ENCODE measurements at places on chromosomes 2 and 18.
A peak's percentile ranks its signal among the peaks of the same experiment; 100 is the strongest.

- DNase-seq: no peak
Observed at GRCh38 chr18:58051765-58052460, 7.9 kb downstream of the NEDD4L start.

DNA sequence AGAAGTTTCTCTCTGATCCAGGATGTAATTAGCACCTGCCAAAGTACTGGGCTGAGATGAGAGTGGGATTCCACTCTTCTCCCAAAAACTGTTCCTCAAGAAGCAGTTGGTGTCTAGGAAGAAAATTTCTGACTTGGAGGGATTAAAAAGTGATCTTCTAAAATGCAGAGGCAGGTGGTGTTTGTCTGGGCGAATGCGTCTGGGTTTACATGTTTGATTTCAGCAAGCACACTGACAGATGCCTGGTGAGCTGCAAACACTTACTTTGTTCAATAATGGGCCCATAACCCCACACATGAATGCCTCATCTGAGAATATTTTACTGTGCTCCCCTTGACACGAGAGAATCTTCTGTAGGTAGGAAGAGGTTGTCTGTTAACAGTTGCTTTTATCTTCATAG lies 24.3 kb upstream of the KCNF1 start:
- DNase-seq: no peak

DNA sequence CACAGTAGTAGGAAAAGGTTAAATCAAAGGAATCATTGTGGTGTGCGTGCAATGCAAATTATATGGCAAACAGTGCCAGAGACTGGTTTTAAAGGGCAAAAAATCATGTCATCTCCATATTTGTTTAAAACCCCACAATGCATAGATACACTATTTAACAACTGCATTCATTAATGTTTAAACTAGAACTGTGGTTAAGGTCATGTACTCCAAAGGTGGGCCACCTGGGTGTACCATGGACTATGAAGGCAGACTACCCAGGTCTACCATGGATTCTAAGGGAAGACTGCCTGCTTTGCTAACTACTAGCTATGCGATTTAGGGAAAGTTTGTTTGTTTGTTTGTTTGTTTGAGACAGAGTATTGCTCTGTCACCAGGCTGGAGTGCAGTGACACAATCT lies 356.3 kb downstream of the ZEB2 start:
- peak; percentile 55 for DNase-seq

DNA sequence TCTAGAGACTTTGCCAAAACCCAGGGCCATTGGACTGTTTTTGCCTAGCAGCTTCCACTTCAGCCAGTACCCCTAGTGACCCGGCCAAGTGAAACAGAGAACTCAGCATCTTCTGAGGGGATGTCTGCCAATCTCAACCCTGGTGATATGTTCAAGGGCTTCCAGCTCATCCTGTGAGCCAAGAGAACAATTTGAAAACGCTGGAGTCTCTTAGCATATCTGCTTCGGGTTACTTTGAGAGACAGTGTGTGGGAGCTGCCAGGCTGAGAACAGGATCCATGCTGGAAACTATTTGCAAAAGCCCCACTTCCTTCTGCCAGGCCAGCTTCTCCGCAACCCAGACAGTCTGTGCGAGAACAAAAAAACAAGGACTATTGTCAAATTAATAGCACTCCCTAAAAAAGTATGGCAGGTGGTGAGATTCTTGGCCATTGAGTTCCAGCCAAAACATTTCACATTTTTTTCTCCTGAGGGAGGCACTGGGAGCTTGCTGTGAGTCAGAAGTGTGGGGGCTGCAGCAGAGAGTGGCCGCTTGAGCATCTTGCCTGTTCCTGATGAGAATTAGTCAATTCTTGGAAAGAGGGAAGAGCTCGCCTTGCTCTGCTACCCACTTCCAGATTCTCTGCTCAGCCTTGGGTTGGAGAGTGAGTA lies 395.6 kb upstream of the TRIB2 start:
- no peak for DNase-seq

DNA sequence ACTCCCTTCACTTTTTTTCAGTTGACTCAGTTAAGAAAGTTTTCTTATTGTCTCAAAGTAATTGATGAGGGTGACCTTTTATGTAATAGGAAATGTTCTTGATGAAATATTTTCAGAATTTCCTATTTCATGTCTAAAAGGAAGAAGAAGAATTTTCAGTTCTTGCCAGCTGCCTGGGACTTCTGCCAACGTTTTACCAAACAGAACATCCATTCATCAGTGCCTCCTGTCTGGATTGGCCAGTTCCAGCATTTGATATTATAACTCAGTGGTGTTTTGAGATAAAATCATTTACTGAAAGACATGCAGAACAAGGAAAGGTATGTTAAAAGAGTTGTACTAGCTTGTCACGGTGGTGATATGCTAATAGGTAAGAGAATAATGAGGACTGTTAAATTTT lies 104.7 kb upstream of the MYO3B start:
- no peak for DNase-seq

DNA sequence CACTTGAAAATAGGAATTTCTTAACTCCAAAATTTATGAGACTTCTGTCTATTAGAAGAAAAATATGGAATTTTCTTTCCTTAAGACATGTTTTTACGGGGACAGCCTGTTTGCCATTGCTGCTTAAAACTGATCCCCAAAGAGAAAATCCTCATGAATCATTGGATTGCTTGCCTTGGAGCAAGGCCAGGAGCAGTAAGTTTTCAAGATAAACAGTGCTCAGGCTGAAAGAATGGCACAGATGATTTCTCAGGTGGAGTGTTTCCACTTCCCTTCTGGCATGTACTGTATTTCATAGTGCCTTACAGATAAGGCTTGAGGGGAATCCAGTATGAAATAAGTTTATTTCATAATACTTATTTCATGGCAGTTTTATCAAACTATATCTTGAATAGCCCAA lies 74.3 kb upstream of the MMADHC start:
- no peak for DNase-seq

- no peak for DNase-seq
Observed at GRCh38 chr2:69041214-69041613, 28.2 kb downstream of the ANTXR1 start.

GRCh38 chr18:61797696-61798590 lies 94.9 kb downstream of the RNF152 start:
- no peak for DNase-seq

GRCh38 chr2:196166876-196167275 lies 4.5 kb downstream of the STK17B start:
- DNase-seq: no peak

GRCh38 chr2:200101922-200102321 lies 146.5 kb downstream of the MAIP1 start:
- no peak for DNase-seq

- DNase-seq: no peak
Observed at GRCh38 chr18:26926066-26926675, 60.7 kb upstream of the AQP4 start.

DNA sequence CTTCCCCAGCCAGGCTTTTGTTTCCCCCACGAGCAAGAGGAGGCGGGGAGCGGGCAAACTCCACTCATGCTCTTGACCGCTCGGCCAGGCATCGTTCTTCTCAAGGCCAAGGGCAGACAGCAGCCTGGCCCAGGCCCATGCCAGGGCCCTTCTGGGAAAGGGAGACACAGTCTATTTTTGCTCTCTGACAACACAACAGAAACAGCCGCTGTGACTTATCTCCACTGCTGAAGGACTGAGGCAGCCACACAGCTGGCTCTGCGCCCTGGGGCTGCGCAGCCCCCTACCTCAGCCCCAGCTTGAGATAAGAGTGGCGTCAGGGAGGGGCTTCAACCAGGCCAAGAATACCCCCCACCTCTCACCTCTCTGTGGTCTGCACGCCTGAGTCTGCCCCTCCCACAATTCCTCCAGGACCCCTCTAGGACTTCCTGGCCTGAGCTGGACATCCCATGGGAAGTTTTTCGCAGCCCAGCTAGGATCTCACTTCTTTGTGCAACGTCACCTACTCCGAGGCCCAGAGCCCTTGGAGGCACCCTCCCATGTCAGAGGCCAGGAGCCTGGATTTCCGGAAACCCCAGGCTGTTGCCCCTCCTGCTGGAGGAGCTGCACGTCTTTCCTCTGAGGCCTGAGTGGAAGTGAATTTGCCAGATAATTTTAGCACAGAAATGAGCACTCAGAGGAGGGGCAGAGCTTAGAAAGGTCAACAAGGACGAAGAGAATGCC lies 118.9 kb upstream of the OTOS start:
- DNase-seq: no peak

DNA sequence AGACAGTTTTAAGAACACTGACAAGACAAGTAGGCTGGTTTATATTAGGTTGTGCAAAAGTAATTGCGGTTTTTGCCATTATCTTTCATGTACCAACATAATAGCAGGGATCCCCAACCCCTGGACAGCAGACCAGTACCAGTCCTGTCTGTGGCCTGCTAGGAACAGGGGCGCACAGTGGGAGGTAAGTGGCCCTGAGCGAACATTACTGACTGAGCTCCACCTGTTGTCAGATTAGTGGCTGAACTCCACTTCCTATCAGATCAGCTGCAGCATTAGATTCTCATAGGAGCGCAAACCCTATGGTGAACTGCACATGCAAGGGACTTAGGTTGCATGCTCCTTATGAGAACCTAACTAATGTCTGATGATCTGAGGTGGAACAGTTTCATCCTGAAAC lies 921.9 kb downstream of the CCDC85A start:
- no peak for DNase-seq

DNA sequence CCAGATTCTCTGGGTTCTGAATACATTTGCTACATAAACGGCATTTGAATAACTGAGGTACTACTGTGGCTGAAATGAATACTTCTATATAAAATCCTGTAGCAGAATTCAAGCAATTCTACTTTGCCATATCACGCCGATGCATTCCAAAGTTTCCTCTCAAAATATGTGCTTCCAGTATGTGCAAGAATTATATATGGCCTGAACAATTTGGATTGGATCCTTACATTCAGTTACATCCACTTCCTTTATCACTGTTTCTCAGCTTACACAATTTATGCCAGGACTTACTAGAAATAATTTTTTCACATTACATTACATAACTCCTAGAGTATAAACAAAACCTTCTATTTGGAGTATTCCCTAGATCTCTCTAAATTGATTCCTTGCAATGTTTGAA lies 46.3 kb upstream of the STAT4 start:
- DNase-seq: no peak

DNA sequence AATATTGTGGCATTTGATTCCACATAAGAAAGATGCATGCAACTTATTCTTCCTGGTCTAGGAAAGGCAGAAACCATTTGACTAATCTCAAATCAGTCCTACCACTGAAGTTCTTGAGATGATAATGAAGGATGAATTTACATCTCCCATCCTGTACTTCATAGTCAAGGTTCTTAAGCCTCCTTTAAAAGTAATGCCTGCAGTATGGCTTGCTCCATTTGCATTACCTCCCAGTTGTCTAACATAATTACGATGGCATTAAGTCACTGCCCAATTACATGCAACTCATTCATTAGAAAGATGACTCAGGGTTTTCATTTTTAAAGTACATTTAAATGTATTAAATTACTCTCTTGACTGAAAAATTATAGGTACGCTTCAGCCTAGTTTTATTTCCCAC lies 32.2 kb downstream of the THADA start:
- DNase-seq: no peak

DNA sequence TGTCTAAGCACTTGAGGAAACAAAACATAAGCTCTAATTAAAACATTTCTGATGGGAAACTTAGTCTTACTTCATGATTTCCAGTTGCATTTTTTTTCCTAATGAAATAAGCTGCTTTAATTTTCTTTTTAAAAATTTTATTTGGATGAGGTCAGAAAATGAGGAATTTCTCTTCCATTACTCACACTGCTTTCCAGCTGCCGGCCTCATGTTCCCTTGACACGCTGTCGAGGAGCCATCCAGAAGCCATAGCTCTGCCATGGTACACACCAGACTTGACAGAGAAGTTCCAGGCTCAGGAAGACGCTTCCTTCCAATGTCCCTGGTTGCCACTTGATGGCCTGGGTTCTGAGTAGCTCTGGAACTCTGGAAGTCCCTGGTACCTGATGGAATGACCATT lies 12.1 kb upstream of the MAPRE2 start:
- no peak for DNase-seq

GRCh38 chr2:50781646-50782045 lies 250.3 kb downstream of the NRXN1 start:
- DNase-seq: no peak

DNA sequence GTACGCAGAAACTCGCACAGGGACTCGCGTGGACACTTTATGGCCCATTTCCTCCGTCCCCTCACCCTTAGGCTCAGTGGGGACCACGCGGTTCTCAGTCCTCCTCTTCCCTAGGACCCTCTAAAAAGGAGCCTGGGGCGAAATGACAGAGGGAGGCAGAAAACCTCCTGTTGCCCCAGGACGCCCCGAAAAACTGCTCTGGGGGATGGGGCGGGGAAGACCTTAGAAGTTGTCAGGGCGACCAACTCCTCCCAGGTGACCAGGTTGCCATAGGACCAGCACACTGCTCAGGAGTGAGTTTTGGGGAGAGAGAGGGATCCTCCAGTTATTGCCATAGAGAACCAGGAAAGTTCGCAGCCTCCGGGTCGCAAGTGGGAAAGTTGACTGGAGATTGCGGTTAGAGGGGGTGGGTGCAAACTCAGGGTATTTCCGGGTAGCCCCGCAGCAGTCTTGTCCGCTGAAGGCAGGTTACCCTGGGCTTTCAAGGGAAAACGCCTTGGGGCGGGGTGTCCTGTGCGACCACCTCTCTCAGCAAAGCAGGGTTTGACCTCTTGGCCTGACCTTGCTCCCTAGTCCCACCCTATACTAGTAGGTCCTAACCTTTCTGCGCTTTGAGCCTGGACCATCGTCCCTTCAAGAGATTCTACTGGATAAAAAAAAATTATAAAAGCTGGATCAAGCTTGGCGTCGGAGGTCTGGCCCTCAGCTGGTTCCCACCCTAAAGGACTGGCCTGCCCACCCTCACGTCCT lies 7.8 kb upstream of the PAX3 start:
- no peak for DNase-seq

DNA sequence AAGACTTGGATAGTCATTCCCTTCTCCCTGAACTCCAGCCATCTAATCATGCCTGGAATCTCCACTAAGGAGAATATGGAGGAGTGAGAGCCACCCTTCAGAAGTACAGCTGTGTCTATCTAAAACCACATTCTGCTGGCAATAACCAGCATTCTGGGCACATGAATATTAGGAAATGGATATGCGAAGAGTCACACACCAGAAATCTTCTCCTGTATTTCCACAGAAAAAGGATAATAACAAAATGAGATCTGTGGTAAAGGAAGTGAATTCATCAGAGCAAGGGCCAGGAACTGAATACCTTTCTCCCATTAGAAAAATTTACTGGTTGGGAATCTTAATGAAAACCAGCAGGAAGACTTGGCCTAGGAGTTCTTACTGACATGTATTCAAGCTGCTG lies 218.8 kb downstream of the SCG2 start:
- DNase-seq: no peak

GRCh38 chr2:106886916-106887758 lies 1.2 kb upstream of the ST6GAL2 start:
- no peak for DNase-seq

All from HepG2 (cell line).